ENCODE measurements at places on chromosomes 11 and 22. TPM values are rescaled to one million over a fixed set of nuclear protein-coding genes. Genes with fewer than 3 reads are reported as not detected.

Gene KCNJ4
- not detected for total RNA-seq

Gene LIF
- 0.49 TPM for total RNA-seq

Gene FAT3
- 9.6 TPM for total RNA-seq

Gene IFITM10
- total RNA-seq: 4.9 TPM

Gene PARVG
- total RNA-seq: 29.5 TPM

Gene MYBPC3
- not detected for total RNA-seq

Gene PACSIN3
- total RNA-seq: 59.4 TPM

Gene LRRC75B
- 17.9 TPM for total RNA-seq

DNA sequence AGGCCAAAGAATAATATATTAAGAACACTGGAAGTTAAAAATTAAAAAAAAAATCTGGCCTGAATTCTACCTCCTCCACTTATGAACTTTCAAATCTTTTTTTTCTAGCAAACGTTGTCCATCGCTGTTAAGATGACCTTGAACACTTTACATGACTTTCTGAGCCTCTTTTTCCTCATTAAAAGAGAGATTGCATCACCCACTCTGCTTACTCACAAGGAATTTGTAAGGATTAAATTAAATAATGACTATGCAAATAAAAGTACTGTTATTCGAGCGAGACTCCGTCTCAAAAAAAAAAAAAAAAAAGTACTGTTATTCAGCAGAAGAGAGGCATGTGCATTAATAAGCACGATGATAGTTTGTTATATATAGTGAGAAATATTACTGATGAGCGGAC, 285.1 kb upstream of the CCDC90B start:
- peaks cover 6% of the 10 kb centered on the region for H3K4me1 ChIP-seq
- H3K4me3 ChIP-seq: no peak overlapping the region
- DNase-seq: no peak
- no peaks in the 10 kb centered on the region for H3K27me3 ChIP-seq
- H3K27ac ChIP-seq: no peak overlapping the region

DNA sequence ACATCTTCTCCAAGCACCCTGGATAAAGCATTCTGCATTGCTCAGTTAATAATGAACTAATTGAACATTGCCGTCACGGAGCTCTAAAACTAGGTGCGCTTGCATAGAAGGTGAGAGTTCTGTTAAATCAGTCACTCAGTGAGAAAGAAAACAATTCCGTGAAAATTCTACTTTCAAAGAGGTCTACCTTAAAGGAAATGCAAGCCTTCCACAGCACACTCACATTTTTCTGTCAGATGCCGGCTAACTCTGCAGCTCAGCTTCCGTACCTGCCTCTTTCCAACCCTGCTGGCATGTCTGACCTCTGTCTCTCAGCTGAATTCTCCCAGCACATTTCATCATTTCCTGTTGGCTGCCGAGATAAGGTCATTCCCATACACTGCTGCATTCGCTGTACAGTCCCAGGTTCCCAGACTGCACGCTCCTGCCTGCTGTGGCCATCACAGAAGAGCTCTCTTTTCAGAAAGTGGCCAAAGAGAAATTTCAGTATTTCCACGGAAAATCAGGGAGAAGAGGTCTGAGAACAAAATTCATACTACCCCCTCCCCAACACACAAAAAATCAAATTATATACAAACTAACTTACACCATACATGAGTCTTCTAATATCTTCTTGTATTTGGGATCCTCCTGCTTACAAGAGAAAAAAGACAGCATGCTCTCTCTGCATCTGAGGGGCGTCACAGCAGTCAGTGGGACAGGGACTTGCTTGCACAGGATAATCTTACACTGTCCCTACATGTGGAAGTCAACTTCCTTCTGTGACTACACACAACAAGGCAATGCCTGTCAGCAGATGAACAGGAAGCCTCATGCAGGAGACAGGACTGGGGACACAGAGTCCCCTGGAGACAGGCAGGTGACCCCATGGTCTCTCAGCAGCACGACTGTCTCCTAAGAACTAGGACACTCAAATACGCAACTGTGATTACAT, 55.1 kb downstream of the PACSIN2 start:
- DNase-seq: no peak
- no peaks in the 10 kb centered on the region for H3K27me3 ChIP-seq
- H3K4me1 ChIP-seq: peaks cover 51% of the 10 kb centered on the region
- peak overlapping the region; percentile 19 for H3K27ac ChIP-seq
- H3K36me3 ChIP-seq: no peaks in the 10 kb centered on the region

DNA sequence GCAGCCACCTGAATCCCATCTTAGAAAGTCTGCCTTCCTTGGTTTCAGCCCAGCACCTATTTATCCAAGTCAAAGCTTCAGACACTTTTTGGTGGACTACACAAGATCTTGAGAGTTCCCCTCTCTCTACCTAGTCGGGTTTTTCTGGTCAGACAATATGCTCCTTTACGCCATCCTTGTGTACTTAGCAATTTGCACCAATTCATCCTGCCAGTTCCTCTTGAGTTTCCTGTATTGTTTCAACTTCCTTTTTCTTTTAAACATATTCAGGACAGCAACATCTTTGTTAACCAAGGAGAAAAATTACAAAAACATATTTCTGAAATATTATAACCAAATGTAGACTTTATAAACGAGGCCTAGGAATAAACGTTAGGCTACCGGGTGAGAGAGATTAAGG, 368.2 kb upstream of the CADM1 start:
- H3K27me3 ChIP-seq: no peaks in the 10 kb centered on the region
- no peak for DNase-seq
- no peak overlapping the region for H3K27ac ChIP-seq

DNA sequence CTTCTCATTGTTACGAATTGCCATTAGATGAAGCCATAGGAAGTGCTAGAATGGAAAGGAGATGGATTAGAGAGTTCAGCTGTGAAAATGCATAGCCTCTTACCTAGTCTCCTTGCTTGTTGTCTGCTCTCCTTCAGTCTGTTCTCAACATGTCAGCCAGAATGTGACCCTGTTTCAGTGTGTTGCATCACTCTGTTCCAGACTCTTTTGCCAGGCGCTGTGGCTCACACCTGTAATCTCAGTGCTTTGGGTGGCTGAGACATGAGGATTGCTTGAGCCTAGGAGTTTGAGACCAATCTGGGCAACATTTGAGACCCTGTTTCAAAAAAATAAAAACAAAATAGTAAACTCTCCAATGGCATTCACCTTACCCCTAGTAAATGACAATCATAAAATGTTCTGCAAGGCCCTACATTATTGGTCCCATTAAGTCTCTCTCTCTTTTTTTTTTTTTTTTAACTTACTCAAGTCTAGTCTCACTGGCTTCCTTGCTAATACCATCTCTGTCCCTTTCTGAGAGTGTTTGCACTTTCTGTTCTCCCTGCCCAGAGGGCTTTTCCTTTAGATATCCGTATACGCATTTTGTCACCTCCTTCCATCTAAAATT, 39.4 kb downstream of the CYP2R1 start:
- H3K27me3 ChIP-seq: no peaks in the 10 kb centered on the region
- DNase-seq: no peak
- no peaks in the 10 kb centered on the region for H3K4me1 ChIP-seq
- no peaks in the 10 kb centered on the region for H3K36me3 ChIP-seq
- H3K27ac ChIP-seq: no peak overlapping the region

GRCh38 chr11:45772986-45773785, 31.8 kb upstream of the SLC35C1 start:
- H3K36me3 ChIP-seq: no peaks in the 10 kb centered on the region
- no peak for DNase-seq
- no peak overlapping the region for H3K27ac ChIP-seq
- no peak overlapping the region for H3K4me3 ChIP-seq

DNA sequence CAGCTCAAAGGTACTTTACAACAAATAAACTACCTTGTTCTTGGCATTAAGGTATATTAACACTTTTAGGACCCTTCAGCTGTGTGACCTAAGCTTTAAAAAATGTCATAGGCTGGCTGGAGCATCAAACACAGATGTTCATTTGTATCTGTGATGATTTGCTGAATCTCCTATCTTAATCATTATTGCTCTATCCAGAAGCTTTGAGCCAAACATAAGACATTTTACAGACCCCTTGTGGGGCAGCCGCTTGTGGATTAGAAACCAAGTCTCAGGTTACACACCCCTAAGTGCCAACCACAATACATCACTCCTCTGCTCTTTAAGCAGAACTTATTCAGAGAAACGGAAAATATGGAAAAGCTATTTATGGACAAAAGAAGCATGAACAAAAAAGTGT, 394.2 kb upstream of the CCDC90B start:
- no peak for DNase-seq
- H3K27ac ChIP-seq: no peak overlapping the region
- H3K4me1 ChIP-seq: no peaks in the 10 kb centered on the region

DNA sequence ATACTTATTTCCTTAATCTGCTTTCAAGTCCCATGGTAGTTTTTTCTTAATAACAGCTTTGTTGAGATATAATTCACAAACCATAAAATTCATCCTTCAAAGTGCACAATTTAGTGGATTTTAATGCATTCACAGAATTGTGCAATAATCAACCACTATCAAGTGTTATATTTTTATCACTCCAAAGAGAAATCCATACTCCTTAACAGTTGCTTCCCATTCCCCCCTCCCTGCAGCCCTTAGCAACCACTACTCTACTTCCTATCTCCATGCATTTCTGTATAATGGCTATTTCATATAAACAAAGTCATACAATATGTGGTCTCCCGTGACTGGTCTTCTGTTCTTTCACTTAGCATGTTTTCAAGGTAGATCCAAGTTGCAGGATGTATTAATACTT, 18.8 kb upstream of the NUP50 start:
- no peaks in the 10 kb centered on the region for H3K36me3 ChIP-seq
- H3K27ac ChIP-seq: no peak overlapping the region
- H3K4me1 ChIP-seq: no peaks in the 10 kb centered on the region
- no peak overlapping the region for H3K4me3 ChIP-seq
- no peak for DNase-seq
- H3K27me3 ChIP-seq: no peaks in the 10 kb centered on the region
